CD8-positive, alpha-beta memory T cell (primary cell): ENCODE measurements at places on chromosomes 7 and 10.

DNA sequence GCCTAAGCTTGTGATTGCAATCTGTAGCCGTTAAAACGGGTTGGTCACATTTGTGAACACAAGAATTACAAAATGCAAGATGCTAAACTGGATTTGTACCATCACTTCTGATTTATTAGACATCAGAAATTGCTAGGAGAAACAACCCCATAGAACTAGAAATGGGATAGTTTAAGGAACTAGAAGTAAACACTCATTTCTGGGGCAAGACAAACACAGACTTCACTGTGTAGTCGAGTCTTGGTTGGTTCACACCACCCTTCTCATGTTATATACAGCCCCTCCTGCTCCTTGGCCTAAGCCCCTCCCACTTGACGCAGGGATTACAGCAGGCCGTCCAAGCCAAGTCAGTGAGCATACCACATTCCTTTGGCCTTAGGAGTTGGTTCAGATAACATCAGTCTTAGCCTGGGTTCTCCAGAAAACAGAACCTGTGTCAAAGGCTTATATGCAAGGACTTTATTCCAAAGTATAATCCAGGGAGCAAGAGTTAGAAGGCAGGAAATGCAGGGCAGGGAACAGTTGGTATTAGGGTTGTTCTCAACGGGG is 2.0 kb upstream of the NRAP start:
- H3K27ac ChIP-seq = no peak overlapping the region
- H3K4me3 ChIP-seq = no peak overlapping the region
- no peaks in the 10 kb centered on the region for H3K36me3 ChIP-seq
- no peaks in the 10 kb centered on the region for H3K4me1 ChIP-seq
- no peak for DNase-seq

DNA sequence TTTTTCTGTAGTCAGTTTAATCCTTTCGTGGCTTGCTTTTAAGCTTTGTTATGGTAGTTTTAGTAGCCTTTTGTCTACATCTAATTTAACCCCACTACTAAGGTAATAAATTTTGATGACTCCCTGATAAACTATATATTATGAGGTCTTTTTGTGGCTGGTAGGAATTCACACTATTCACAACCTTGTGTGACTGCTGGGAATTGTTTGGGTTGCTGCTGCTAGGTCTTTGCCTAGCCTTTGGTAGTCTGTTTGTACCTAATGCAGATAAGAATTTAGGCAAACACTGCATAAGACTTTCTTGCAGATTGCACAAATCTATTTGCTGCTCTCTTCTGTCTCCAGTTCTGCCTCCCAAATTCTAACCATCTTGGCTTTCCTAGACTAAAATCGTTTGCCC is 58.3 kb downstream of the SHOC2 start:
- H3K27ac ChIP-seq = no peak overlapping the region
- no peaks in the 10 kb centered on the region for H3K4me1 ChIP-seq
- no peak overlapping the region for H3K4me3 ChIP-seq
- no peak for DNase-seq

DNA sequence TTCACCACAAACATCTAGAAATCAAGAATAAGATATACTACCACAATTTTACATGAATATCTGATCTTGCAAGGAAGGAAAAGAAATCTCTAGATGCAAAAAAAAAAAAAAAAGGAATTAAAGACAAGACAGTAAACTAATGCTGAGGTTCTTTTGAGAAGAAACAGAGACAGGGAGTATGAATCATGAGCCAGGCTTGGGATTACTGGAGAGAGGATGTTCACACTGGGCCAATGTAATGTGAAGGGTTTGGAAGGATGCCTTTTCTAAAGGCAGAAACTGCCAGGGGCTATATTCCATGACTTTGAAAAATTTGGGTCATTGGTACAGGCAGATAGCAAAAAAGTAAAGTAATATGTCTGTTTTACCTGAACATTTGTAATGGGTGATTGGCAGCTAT is 573.0 kb upstream of the IGFBP3 start:
- H3K4me1 ChIP-seq = no peaks in the 10 kb centered on the region
- no peaks in the 10 kb centered on the region for H3K36me3 ChIP-seq
- DNase-seq = no peak
- H3K27ac ChIP-seq = no peak overlapping the region
- H3K27me3 ChIP-seq = no peaks in the 10 kb centered on the region

- no peak overlapping the region for H3K4me3 ChIP-seq
- no peaks in the 10 kb centered on the region for H3K36me3 ChIP-seq
- no peak overlapping the region for H3K27ac ChIP-seq
- no peaks in the 10 kb centered on the region for H3K4me1 ChIP-seq
Observed at GRCh38 chr10:107340326-107340725, 175.8 kb upstream of the SORCS1 start.

- no peak overlapping the region for H3K27ac ChIP-seq
- no peak for DNase-seq
- no peak overlapping the region for H3K4me3 ChIP-seq
- no peaks in the 10 kb centered on the region for H3K36me3 ChIP-seq
- no peaks in the 10 kb centered on the region for H3K27me3 ChIP-seq
Observed at GRCh38 chr10:129917936-129918335, 46.1 kb downstream of the EBF3 start.

DNA sequence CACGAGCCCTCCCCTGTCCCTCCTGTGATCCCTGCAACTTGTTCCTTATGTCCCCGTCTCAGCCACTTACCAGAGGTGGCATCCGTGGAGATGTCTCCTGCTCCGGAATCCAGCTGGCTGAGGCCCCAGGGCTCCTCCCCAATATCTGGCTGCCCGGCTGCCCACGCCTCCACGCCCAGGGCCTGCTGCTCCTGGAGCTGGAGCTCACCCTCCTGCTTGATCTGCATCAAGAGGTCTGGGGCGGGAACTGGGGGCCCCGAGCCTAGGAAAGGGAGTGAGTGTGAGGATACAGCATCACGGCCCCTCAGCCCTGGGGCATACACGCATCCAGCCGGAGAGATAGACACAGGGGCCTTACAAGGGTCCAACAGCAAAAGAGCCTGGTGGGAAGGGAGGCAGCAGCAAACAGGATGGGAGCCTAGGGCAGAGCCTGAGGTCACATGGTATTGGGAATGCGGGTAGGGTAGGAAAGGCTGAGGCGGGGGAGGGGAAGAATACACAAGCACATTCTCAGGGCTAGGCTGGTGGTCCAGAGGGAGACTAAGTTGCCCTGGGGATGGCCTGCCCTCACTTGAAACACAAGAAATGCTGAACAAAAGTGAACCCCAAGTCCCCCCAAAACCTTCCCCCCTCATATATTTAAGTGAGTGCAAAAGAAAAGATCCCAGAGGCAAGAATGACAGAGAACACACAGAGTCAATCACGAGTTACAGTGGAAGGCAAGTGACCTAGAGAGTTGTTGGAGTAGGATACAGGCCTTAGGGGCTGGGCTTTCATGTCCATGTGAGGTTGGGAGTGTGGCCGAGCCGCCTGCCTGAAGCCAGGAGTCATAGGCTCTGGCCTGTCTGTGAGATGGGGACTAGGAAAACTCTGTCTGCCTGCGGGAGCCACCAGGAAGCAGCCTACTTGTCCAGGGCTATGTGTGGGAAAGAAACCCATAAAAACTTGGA is 16.9 kb upstream of the ZNF777 start:
- no peak overlapping the region for H3K4me3 ChIP-seq
- no peak overlapping the region for H3K27ac ChIP-seq
- H3K27me3 ChIP-seq = no peaks in the 10 kb centered on the region
- H3K4me1 ChIP-seq = no peaks in the 10 kb centered on the region

DNA sequence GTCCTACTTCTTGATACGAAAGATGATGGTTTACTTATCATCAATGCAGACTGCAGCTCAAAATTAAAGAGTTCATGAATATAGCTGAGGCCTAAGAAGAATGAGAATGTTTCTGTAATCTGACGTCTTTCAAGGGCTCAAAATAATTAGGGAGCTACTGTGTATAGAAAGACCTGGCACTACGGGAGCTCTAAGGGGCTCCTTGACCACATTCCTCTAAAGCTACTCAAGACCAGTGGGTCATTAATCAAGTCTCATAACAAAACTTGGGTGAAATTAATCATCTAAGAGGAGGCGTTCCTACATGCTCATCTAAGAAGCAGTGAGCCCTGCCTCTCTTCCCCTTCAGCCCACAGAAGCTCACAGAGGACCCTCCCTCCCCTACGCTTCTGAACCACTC is 863.8 kb upstream of the AUTS2 start:
- no peaks in the 10 kb centered on the region for H3K4me1 ChIP-seq
- no peak overlapping the region for H3K4me3 ChIP-seq
- no peak overlapping the region for H3K27ac ChIP-seq

- no peak overlapping the region for H3K27ac ChIP-seq
- no peaks in the 10 kb centered on the region for H3K4me1 ChIP-seq
- H3K27me3 ChIP-seq = no peaks in the 10 kb centered on the region
- no peaks in the 10 kb centered on the region for H3K36me3 ChIP-seq
- H3K4me3 ChIP-seq = no peak overlapping the region
Observed at GRCh38 chr7:147415991-147416390, 1174.6 kb upstream of the C7orf33 start.

DNA sequence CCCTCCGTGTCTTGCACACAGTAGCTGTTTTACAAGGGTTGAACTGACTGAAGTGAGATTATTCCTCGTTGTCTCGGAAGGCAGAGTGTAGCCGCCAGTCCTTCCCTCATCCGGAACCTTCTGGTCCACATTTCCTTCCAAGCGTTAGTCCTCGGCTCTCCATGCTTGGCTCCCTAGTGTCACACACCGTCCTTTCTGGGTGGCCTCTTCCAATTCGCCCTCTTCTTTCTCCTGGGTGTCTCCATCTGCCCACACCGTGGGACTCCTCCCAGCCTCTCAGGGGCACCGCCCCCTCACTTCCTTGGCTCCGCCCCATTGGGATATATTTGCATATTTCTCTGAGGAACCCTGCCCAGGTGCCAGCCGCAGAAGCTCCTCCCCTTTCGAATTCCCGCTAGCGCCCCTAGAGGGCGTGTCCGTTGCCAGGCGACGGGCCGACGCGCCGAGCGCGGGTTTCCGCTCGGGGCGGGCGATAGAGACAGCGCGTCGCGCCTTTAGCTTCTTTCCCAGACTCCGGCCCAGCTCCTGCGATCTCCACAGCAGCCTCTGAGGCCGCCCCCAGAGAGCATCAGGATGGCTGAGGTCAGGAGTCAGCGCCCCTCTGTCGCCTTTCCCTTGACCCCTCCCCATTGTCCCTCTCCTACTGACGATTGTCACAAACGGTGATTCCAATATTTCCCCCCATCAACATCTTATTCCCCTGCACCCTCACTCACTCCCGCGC is at the start of gene CFAP58:
Gene CFAP58, plus strand, starts transcription at position 509 of the 724 bp plus-strand sequence. Its CDS starts 65 bp downstream, at position 574.
- peak; percentile 87 for DNase-seq
- peaks cover 20% of the 10 kb centered on the region for H3K4me1 ChIP-seq
- H3K27ac ChIP-seq = no peak within 1 kb of the TSS
- H3K27me3 ChIP-seq = no peaks in the 10 kb centered on the region

GRCh38 chr10:18313626-18314025 is 173.4 kb downstream of the CACNB2 start:
- no peaks in the 10 kb centered on the region for H3K4me1 ChIP-seq
- no peak overlapping the region for H3K4me3 ChIP-seq
- no peak for DNase-seq

- no peak for DNase-seq
- peaks cover 14% of the 10 kb centered on the region for H3K27me3 ChIP-seq
- no peak overlapping the region for H3K4me3 ChIP-seq
- peaks cover 12% of the 10 kb centered on the region for H3K4me1 ChIP-seq
- peak overlapping the region; percentile 78 for H3K27ac ChIP-seq
- no peaks in the 10 kb centered on the region for H3K36me3 ChIP-seq
Observed at GRCh38 chr10:68561865-68562649, 1.9 kb downstream of the TET1 start.

- no peaks in the 10 kb centered on the region for H3K27me3 ChIP-seq
- H3K4me1 ChIP-seq = peaks cover 11% of the 10 kb centered on the region
- H3K27ac ChIP-seq = no peak overlapping the region
- peaks cover 18% of the 10 kb centered on the region for H3K36me3 ChIP-seq
Observed at GRCh38 chr10:124971276-124971675, 29.4 kb downstream of the ZRANB1 start.

- H3K27me3 ChIP-seq = no peaks in the 10 kb centered on the region
- H3K27ac ChIP-seq = no peak overlapping the region
- no peak for DNase-seq
- no peaks in the 10 kb centered on the region for H3K36me3 ChIP-seq
- H3K4me3 ChIP-seq = no peak overlapping the region
Observed at GRCh38 chr7:34165466-34165865, 260.1 kb downstream of the BMPER start.

DNA sequence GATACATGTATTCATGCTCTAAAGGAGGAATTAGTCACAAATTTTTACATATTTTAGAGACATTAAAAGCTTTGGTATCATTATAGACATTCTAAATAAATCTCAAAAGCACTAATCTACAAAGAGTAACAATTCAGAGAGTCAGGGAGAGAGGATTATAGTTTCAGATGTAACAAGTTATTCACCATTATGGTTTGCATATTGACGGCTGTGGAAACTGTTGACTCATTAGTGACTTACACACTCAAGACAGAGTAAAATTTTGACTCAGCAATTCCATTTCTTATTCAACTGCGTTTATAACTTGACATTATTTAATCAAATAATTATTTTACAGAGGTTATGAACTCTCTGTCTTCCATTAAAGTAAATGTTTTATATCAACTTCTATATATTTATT is 95.4 kb upstream of the SEMA3C start:
- H3K27ac ChIP-seq = no peak overlapping the region
- H3K4me3 ChIP-seq = no peak overlapping the region
- H3K4me1 ChIP-seq = no peaks in the 10 kb centered on the region
- DNase-seq = no peak
- no peaks in the 10 kb centered on the region for H3K27me3 ChIP-seq

DNA sequence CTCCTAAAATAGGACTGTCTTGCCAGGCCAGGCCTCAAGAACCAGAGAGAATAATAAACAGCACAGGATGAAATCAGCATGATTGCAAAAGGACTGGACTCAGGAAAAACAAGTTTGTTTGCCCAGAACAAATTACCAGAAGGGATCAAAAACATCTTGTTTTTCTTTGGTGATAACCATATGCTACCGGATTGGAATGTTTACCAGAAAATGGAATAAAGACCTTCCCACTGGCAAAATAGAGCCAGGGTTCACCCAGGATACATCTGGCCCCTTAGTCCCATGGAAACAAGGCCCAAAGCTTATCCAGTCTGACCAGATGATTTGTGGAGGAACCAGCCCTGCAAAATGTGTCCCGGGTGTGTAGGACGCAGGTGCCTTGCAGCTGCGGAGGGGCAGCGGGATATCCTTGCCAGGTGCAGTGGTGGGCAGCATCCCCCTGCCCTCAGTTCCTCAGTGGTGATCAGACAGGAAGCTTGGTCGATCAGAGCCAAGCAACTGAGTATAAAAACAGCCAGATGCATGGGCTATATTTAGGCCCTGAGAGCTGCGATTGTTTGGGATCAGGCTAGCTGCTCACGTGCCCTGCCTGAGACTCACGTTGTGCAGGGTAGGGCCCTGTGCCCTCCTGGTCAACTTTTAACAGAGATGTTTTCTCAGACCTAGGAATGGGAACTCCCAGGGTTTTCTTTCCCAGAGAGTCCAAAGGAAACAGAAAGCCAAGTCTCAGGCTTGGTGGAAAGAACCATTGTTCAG is 4.6 kb upstream of the ZNF22 start:
- no peak overlapping the region for H3K27ac ChIP-seq
- no peaks in the 10 kb centered on the region for H3K36me3 ChIP-seq
- H3K4me3 ChIP-seq = no peak overlapping the region
- H3K4me1 ChIP-seq = peaks cover 27% of the 10 kb centered on the region

- DNase-seq = peak; percentile 36
- H3K4me3 ChIP-seq = peak overlapping the region; percentile 82
- peaks cover 32% of the 10 kb centered on the region for H3K4me1 ChIP-seq
- H3K27me3 ChIP-seq = no peaks in the 10 kb centered on the region
- no peaks in the 10 kb centered on the region for H3K36me3 ChIP-seq
- H3K27ac ChIP-seq = peak overlapping the region; percentile 77
Observed at GRCh38 chr7:114922652-114923402, 933 bp downstream of the MDFIC start.

GRCh38 chr7:138243430-138243829 is 167.2 kb downstream of the AKR1D1 start:
- H3K27me3 ChIP-seq = no peaks in the 10 kb centered on the region
- no peaks in the 10 kb centered on the region for H3K4me1 ChIP-seq
- H3K36me3 ChIP-seq = no peaks in the 10 kb centered on the region
- no peak for DNase-seq
- no peak overlapping the region for H3K27ac ChIP-seq
